Globus pallidus (tissue), 1 donor: ENCODE measurements at places on chromosomes 7 and 10.

DNA sequence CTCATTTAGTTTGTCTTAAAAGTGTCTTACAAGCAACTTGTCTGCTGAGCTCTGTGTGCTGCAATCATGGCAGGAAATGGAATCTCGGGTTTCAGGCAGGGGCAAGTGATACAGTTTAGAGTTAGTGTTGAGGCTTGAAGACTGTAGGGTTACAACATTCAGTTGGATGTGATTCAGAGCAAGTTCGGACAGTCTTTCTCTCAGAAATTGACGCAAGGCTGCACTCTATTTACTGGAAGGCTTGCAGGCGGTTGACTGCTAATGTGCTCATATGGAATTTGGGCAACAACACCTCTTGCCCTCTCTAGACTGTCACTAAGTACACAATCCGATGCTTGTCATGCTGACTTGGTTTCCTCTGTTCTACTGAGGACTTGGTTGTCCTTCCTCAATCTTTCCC, 161.7 kb upstream of the BMPER start:
- no peak for DNase-seq

- no peak for DNase-seq
Measured at GRCh38 chr7:94739180-94739579, 83.2 kb upstream of the SGCE start.

DNA sequence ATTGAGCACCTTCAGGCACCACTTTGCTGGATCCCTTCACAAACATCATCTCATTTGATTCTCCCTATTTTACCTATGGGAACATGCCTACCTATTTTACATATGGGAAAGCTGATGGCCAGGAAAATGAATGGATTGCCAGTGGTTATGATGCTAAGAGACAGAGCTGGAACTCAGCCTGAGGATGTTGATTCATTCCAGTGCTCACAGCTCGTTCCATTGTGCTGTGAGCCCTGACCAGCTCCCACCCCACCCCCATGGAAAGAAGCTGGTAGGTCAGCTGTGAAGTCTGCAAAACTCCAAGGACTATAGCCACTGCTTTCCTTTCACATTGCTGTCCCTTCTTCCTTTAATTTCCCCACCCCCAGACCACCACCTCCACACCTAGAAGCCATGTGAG, 9.6 kb downstream of the UBTD1 start:
- peak; percentile 73 for DNase-seq

DNA sequence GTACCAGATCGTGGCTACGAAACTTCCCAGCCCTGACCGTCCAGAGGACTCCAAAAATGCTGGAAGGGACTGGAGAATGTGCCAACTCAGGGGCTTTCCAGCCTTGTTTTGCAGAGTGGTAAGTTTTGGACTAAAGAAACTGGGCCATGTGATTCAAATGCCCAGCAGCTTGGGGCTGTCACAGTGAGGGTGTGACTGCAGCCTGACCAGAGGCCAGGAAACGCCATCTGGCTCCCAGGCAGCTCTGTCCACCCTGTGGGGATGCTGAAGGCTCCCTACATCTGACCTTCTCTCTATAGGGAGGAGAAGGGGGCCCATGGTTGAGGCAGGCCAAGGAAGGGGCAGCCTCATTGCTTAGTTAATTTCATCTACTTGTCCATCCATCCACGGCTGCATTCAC, 61.6 kb upstream of the HMX3 start:
- DNase-seq, result no peak
